Globus pallidus (tissue), 1 donor: ENCODE measurements at places on chromosomes 6 and 20.

GRCh38 chr6:106608080-106608668, 21.1 kb downstream of the RTN4IP1 start:
- peak; percentile 7 for DNase-seq

DNA sequence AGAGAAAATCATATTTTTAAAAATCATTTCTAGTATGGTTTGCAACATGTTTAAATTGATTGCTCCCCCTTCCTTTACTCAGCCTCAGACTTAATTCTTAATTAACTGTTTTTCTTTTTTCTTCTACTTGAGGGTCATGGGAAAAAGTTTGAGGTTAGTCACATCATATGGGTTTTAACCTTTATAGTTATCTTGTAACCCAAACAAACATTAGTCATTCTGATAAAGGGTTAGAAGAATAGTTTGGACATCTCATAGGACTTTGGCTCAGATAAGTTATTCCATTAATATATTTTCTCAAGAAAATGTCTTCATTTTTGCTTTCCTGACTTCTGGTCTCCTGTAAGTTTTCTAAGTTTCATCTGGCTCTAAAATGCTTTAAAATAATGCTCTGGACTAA, 34.5 kb upstream of the TSPYL1 start:
- DNase-seq = no peak

DNA sequence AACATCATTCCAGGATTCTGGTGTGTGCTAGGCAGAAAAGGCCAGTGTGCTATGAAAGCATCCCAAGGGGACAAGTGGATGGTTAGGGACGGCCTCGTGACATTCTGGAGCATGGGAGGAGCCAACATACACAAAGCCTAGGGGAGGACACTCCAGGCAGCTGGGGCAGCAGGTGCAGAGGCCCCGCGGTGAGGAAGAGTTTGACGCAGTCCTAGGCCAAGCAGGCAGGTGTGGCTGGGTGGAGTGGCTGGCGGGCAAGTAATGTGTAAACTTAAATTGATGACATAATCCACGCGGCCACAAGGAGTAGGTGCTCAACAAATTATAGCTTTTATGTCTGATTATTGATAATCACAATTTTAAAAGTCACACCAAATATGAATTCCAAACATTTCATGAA, 93.6 kb downstream of the TMEM242 start:
- DNase-seq = no peak

GRCh38 chr6:151352410-151353396, 38.7 kb downstream of the ZBTB2 start:
- DNase-seq = no peak

GRCh38 chr6:128389820-128390534, 130.4 kb downstream of the PTPRK start:
- DNase-seq = no peak

- no peak for DNase-seq
Measured at GRCh38 chr20:8661229-8661952, 407.5 kb upstream of the PLCB4 start.

GRCh38 chr20:10565922-10566897, 107.6 kb downstream of the JAG1 start:
- DNase-seq = no peak

DNA sequence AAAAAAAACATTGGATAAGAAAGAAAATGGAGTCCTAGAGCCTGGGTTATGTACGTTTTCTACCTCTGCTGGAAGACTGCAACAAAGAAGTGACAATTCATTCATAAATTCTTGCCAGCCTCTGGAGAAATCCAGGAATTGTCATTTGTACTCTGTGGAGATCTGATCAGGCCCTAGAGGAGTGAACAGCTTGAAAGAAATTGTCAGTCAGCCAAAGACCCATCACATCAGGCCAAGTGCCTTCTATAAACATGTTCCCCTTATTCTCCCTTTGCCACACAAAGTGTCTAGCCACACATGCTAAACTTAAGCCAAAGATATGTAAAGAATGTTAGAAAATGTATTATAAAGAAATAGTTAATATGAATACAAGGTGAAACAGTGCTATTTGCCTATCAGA, 152.4 kb downstream of the ADAT2 start:
- DNase-seq = no peak

GRCh38 chr6:131172222-131172621, 37.0 kb downstream of the AKAP7 start:
- DNase-seq = no peak
